ENCODE measurements at places on chromosomes 3 and 15.

DNA sequence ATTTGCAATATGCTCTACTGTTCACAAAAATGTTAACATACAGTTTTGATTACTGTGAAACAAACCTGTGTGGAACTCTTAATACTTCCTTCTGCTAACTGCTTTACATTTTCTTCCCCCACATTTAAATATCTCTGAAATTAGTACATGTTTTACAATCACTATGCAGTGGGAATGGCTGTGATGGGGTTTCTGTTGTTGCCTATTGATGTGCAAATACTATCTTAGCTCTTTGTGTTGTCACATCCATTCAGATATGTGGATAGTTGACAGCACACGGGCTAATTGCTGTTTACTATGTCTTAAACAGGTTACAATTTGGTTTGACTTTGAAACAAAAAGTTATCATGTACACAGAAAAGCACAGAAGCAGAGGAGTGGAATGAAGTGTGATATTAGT lies 95.8 kb upstream of the CCNL1 start:
- no peak for DNase-seq

- no peak for DNase-seq
Measured at GRCh38 chr15:51855612-51856011, 26.2 kb downstream of the TMOD3 start.

- DNase-seq = peak; percentile 65
Measured at GRCh38 chr3:109685084-109686079, 348.0 kb upstream of the DPPA4 start.

GRCh38 chr3:130894130-130894985 lies 474 bp downstream of the ATP2C1 start:
- peak; percentile 82 for DNase-seq

DNA sequence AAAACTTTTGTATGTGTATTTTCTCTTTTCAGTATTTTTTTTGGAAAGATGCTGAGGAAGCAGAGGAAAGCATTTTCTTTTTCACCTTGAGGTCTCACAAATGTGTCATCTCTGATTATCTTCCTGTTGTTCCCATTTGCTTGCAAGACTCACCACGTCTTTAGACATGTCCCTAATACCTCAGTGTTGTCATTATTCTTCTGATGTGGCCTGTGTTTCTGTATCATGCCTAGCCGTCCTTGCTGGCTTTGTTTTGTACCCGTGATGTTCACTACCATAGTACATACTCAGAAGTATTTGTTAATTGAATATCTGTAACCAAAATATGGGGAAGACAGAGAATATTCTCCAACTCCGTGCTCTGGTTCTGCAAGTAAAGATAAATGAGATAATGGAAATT lies 5.0 kb upstream of the P2RY14 start:
- DNase-seq = no peak

GRCh38 chr15:26889298-26889898 lies 22.5 kb downstream of the GABRA5 start:
- DNase-seq = no peak

- DNase-seq = no peak
Measured at GRCh38 chr3:99578339-99578970, 59.9 kb upstream of the COL8A1 start.

DNA sequence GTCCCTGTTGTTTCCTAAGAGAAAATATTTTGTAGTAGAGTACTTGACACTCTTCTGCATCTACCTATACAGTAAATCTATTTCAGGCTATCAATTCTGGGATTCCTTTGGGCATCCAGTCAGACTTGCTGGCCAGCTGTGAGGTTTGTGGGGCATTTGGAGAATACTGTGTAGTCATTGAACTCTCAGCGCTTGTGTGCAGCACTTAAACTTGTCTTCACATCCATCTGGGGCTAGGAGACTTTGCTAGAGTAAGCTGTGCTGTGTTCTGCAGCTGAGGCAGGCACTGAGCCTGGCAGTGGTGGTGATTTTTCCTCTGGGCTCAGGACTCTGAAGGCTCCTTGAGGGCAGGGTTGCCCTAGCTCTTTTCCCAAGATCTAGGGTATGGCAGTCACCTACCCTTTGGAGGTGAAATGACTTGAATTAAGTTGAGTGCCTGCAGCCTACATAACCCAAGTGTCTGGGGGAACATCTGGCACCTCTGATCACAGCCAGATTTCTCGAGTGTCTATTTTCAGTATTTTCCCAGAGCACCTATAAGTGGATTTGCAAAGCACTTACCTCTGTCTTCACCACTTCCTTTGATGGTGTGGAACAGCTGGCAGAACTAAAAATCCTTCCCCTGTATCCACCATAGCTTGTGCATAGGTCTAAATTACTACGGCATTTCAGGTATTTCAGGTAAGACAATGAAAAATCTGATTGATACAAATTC lies 19.3 kb downstream of the CLSTN2 start:
- no peak for DNase-seq

GRCh38 chr3:46504789-46505188 lies 7.0 kb downstream of the RTP3 start:
- DNase-seq = no peak

- no peak for DNase-seq
Measured at GRCh38 chr3:124453189-124453588, 277.1 kb upstream of the UMPS start.

DNA sequence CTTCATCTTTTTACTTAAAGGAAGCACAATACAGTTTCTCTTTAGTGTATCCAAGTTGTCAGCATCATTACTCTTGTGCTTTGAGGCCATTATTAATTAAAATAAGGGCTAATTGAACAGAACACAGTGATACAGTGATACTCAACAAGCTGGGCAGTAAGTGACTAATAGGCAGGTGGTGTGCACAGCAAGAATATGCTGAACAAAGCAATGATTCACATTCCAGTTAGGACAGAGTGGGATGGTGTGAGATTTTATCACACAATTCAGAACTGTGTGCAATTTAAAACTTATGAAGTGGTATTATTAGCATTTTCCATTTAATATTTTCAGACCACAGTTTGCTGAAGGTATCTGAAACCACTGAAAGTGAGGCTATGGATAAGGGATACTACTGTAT lies 116.9 kb downstream of the PLOD2 start:
- no peak for DNase-seq

DNA sequence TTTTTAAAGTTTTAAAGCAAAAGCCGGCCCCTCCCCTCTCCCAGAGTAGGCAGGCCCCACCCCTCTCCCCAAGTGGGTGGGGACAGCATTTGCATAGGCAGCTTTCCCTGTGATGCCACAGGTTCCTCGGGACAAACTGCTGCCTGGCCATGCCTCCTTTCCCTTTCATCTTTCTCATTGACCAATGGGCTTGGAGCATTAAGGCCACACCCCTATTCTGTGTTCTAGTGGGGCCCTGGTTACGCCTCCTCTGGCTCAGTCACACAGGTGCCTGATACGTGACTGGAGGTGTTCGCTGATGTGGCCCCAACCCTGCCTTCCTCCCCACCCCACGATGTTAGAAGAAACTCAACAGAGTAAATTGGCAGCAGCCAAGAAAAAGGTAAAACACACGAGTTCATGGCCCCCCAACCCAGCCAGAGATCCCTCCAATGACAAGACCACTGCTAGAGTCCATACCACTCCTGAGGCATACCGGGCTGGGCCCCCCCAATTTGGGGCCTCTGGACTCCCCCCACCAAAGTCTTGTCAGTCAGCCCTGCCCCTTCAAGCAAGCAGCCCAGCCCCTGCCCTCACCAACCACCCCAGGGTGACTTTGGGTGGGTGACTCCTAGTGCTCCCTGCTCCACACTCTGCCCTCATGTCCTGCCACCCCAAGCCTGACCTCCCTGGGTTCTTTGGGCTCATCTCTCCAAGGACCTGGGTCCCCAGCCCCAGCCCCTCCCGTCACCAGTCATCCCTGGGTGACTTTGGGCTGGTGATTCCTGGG lies 62.8 kb upstream of the CSPG4 start:
- no peak for DNase-seq

DNA sequence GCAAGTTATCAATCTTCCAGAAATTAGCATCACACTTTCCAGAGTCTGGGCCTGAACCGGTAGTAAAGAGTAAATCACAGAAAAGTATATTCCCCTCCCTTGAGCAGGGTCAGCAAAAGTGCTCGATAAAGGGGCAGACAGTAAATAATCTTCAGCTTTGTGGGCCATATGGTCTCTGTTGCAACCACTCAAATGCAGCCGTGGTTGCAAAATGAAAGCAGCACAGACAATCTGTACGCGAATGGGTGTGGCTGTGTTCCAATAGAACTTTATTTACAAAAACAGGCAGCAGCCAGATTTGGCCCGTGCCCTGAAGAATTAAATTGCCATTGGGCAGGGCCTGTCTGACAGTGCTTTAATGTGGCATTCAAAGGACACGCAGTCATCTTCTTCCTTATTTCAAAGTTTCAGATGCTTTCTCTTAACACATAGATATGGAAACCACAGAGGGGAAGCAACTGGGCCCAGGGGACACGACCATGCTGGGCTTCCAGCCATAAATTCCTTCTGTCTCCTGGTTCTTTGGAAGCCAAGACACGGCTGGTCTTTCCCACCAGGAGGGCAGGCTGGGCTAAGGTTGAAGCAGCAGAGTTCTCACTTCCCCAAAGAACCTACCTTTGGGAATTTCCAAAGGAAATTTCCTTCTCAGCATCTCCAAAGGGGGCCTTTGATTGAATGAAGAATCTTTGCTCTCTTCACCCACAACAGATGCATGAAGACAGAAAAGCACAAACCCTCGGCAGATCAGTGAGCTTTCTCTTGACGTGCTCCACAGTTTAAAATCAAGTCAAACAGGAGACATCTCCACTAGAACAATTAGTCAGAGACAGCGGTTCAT lies 489.8 kb upstream of the PROK2 start:
- no peak for DNase-seq

DNA sequence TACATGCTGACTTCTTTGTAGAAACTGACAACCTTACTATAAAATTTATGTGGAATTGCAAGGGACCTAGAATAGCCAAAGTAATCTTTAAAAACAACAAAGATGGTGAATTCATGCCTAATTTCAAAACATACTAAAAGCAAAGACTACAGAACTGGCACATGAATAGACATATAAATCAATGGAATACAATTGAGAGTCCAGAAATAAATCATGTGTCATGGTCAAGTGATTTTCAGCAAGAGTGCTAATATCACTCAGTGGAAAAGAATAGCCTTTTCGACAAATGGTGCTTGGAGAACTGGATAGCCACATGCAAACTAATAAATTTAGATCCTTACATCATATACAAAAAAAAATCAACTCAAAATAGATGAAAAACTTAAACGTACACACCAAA lies 8.7 kb downstream of the IMPG2 start:
- no peak for DNase-seq

DNA sequence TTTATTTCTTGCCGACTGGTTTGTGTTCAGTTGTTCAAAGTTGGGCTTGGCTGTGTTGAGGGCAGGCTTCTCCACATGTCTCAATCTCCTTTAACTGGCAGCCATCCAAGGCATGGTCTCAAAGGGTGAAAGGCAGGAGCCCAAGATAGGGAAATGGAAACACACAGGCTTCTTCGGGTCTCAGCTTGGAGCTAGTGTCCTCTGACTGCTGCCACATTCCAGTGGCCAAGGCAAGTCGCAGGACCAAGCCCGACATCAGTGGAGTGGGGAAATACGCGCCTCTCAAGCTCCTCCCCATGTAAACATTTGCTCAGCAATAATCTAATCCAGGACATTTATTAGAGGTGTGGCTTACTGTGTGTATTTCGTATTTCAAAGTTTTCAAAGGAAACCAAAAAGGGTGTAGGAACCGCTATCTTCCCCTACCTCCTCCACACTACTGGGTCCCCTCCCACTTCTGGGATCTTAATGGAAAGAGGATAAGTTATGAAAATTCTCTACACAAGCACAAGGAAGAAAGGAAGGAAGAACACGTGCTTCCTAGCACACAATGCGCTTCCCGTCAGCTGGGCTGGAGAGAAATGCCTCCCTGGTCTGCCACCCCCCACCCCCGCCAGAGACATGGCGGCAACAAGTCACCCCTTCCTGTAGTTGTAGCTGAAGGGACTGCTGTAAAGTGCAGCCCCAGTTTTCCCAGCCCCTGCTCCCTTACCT lies 181.7 kb downstream of the FAM43A start:
- DNase-seq = no peak

- no peak for DNase-seq
Measured at GRCh38 chr3:58084788-58085543, 76.7 kb downstream of the FLNB start.

DNA sequence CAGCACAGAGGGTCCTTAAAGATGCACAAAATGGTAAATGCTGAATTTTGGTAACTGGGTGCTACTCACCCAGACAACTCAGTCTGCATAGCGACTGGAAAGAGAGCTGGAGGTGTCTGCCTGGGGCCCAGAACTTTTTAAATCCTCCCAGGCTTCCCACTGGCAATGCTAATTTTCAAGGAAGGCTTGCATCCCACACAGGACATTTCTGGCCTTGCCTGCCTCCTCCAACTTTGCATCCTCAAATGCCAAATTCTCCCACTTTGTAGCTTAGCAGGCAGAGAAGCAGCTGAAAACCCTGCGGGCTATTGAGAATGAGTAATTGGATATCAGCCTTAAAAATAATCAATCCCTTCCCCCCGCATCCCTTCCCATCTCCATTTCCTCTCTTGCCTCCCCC lies 656.6 kb upstream of the ADAMTS9 start:
- no peak for DNase-seq

DNA sequence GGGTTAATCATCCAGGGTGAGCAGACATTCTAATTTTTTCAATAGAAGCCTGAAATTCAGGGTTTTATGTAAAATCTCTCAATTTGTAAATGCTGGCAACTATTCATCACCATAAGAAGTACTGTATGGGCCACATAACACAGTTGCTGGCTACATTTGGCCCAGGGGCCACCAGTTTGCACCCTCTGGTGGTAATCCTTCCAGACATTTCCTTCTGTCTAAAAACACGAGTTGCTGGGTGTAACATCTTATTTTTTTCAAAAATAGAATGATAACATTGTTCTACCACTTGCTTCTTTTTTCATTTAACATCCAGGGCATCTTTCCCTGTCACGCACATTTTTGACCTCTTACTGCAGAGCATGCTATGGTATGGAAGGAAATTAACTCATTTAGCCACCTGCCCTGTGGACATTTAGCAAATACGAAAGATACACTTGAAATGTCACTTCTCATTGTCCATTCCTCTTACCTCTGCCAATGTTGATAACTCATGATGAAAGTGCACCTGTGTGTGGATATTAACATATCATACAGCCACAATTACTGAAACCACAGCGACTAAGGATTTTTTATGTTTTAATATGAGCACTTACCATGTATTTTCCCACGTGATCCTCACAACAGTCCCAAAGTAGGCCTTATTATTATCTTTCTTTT lies 117.5 kb upstream of the ARHGEF3 start:
- DNase-seq = no peak

GRCh38 chr15:93619597-93619996 lies 530.6 kb upstream of the RGMA start:
- DNase-seq = no peak

- no peak for DNase-seq
Measured at GRCh38 chr3:179473565-179473964, 22.3 kb upstream of the GNB4 start.

DNA sequence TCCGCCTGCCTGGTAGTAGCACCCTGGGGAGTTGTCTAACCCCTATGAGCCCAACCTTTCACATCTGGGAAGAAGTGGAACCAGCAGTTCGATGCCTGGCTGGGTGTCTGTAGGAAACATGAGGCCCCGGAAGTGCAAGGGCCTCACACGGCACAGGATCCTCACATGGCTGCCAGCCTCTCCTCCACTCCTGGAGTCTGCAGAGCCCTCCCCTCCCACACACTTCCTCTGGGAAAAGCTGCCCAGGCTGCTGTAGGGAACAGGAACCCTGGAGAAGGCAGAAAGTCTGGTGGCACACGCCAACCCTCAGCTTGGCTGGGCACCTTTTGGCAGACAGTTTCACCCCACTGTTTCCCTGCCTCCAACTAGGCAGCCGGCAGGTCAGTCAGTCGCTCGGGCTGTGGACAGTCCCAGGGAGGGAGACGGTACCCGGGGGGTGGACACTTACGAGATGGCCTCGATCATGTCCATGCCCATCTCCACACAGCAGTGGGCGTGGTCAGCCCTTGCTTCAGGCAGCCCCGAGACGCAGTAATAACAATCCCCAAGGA lies 118.4 kb downstream of the ADCY5 start:
- DNase-seq = peak; percentile 61

All from upper lobe of right lung (tissue), 1 donor.